ENCODE measurements at places on chromosomes 4 and X.

DNA sequence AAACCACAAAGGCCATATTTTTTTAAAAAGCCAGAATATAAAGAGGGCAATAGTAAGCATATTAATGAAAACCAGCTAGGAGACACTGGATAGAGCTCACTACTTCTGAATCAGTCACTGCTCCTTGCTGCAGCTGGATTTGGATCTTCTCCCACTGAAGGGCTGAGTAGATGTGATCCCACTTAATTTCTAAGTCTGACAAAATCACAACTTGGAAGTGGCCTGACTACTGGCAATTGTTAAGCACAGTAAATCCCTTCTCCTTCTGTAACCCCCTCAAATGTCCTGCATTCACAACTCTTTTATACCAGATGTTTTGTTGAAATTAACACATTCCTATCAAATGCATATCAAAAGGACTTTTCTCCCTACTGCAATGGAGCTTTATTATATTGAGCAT is 72.9 kb downstream of the AMMECR1 start:
- no peak for DNase-seq

GRCh38 chr4:108877821-108878220 is 115.0 kb upstream of the ETNPPL start:
- no peak for DNase-seq

DNA sequence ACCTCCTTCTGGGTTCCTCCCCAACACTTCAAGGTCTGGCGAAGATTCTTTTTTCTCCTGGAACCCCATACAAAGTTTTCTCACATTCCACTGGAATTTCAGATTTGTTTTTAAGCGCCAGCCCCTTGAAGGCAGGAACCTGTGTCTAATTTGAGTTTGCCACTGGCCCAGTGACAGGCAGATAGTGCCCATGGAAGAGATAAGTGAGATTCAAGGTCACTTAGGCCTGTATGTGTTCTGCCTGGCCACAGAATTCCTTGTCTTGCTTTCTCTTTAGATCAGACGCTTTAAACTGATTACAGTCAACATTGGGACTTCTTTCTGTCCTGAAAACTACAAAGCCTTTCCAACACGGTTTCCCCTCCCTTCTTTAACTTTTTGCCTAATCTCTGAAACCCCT is 11.2 kb downstream of the ATOH1 start:
- no peak for DNase-seq

GRCh38 chrX:68354879-68355628 is 78.2 kb downstream of the OPHN1 start:
- DNase-seq = no peak

GRCh38 chr4:96175871-96176270 is 336.0 kb downstream of the PDHA2 start:
- DNase-seq = no peak

- no peak for DNase-seq
Measured at GRCh38 chr4:7194251-7195140, 2.2 kb downstream of the SORCS2 start.

- DNase-seq = no peak
Measured at GRCh38 chr4:13876940-13877339, 249.4 kb upstream of the BOD1L1 start.

DNA sequence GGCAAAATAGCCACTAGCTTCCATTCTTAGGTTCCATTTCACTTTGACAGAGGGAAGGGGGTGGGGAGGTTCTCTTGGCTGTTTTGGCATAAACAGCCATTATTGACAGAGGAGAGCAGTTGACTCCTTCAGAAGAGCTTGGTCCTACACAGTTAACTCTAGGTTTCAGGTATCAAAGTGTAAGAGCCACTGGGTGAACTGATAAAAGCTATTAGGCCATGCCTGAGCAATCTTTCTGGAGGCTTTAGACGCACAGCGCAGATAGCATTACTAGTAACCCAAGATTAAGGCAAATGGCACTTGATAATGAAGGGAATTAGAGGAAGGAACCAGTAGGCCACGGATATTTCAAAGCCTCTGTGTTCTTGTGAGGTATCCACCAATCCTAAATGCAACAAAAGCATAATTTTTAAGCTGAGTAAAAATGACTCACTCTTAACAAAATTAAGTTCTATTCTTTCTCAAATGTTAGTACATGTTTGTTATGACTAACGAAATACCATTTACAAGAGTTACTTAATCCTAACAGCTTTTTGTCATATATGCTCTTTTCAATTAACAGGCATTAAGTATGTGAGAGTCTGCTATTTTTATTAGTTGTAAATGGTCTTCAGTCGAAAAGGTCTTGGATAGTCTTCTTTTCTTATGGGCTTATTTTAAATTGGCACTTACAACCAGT is 53.6 kb downstream of the SLC7A11 start:
- no peak for DNase-seq

DNA sequence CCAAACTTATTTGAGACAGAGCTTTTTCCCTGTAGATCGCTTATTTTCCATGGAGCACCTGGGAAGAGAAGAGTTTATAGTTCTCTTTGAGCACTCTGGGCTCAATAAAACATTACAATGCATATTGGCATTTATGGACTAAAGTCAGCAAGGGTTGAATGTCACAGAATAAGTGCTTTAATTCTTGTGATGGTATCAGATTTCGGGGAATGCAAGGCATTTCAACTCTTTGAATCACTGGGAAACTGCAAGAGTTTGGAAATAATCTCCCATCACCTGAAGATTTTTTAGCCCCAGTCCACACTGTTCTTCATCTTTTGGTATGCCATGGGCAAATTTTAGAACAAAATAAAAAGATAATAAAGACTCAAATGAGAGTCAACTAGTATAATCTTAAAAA is 111.5 kb upstream of the WDFY3 start:
- DNase-seq = no peak

- DNase-seq = no peak
Measured at GRCh38 chr4:128782076-128782715, 27.3 kb upstream of the JADE1 start.

- no peak for DNase-seq
Measured at GRCh38 chr4:161813889-161814288, 349.9 kb downstream of the FSTL5 start.

DNA sequence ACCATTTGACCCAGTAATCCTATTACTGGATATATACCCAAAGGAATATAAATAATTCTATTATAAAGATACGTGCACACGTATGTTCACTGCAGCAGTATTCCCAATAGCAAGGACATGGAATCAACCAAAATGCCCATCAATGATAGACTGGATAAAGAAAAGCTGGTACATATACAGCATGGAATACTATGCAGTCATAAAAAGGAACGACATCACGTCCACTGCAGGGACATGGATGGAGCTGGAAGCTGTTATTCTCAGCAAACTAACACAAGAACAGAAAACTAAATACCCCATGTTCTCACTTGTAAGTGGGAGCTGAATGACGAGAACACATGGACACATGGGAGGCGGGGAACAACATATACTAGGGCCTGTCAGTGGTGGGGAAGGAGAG is 69.7 kb downstream of the PHF8 start:
- DNase-seq = no peak

DNA sequence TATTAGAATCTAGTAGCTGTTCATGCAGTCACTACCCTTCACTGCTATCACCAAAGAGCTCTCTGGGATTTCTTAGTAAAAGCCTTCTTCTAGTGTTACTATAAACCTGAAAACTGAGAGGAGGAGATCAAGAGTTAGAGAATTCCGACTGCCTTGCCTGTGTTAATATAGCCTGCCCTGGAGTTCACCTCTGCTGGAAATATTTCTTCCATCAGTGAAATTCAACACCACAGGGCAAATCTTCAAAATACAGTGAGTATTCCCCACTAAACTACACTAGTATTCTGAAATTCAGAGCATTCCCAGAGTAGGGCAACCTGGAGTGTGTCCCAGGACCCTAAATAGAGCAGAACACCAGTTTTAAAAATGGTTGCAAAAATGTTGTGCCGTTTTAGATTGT is 301.1 kb downstream of the ARHGAP24 start:
- DNase-seq = no peak

- DNase-seq = no peak
Measured at GRCh38 chr4:161714022-161714751, 449.6 kb downstream of the FSTL5 start.

DNA sequence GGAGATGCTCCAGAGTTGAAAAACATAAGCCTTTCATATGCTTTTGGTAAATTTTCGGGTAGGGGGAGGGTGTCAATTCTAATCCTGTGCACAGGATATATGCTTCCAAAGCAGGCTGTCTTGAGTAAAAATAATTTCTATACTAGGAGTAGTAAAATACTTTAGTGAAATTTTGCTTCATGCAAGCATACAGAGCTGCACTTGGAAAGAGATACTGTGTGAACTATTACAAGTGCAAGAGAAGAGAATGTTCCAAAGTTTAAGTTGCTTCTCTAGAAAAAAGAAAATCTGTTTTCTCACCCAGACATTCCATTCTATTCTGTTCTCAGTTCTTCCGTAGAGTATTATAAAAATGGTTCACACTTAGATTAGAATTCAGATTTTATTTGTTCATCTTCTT is 324.6 kb upstream of the AADAT start:
- DNase-seq = no peak

DNA sequence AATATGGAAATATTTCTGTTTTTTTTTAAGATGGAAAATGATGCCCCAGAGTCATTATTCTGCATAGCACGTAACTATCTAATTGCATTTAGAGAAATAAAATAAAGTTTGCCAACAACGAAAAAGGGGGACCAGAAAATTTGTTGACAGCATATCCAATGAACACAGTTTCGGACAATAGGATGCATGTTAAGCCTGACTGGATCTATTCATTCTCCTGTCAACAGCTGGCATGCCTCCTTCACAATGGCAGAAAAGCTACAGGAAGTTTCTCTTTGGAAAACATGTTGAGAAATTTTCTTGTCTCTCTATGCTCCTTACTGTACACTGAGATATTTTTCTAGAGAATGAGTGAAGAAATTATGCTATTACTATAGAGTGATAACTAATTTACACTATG is 262.5 kb downstream of the GRID2 start:
- no peak for DNase-seq

DNA sequence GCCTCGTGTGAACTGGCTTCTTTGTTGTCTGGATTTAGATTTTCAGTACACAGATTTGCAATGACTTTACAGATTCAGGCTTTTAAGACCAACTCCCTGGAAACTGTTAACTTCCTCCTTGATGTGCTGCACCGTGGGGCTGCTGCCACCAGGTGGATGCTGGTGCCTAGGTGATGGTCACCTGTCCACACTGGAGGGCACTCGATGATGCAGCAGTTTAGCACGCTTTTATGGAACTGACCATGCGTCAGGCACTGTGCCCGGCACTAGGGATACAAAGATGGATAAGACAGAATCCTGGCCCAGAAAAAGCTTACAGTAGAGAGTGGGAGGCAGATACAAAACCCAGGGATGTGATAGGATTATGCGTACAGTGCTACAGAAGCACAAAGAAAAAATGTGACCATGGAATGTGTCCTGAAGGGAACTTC is 180.7 kb downstream of the CEP135 start:
- peak; percentile 67 for DNase-seq

GRCh38 chr4:139736274-139736660 is 70.6 kb downstream of the MGST2 start:
- DNase-seq = no peak

GRCh38 chrX:87616371-87616770 is 98.8 kb downstream of the KLHL4 start:
- DNase-seq = no peak

DNA sequence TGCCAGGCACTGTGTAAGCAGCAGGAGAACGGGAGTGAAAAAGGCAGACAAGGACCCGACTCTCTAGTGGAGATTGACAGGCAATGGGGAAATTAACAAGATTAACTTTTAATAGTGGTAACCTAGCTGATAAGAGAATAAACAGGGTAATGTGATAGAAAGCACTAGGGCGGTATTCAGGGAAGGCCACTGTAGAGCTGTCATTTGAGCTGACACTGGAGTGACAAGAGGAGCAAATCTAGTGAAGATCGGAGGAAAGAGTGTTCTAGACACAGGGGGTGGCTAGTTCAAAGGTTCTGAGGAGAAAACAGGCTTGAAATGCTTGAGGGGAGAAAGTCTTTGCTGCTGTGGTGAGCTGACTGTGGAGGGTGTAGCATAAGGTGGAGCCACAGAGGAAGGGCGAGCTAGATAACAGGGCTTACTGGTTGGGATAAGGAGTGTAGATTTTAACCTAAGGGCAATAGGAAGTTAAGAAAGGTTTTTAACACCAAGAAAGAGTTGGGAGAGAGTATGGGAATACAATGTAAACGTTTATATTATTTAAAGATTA is 122.8 kb downstream of the SLC10A7 start:
- DNase-seq = no peak

- DNase-seq = no peak
Measured at GRCh38 chrX:1661048-1661921, 46.4 kb downstream of the ASMT start.

GRCh38 chrX:1106478-1107210 is 105.8 kb downstream of the CRLF2 start:
- DNase-seq = no peak

DNA sequence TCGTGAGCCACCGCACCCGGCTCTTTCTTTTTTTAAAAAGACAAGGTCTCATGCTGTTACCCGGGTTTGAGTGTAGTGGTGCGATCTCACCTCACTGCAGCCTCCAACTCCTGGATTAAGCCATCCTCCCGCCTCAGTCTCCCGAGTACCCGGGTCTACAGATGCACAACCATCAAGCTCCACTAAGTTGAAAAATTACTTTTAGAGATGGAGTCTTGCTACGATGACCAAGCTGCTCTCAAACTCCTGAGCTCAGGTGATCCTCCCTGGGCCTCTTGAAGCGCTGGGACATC is 2.0 kb downstream of the SLC25A6 start:
- no peak for DNase-seq

- DNase-seq = no peak
Measured at GRCh38 chrX:154011376-154012335, 8.0 kb downstream of the IRAK1 start.

GRCh38 chr4:183987987-183988392 is 82.9 kb downstream of the STOX2 start:
- no peak for DNase-seq

DNA sequence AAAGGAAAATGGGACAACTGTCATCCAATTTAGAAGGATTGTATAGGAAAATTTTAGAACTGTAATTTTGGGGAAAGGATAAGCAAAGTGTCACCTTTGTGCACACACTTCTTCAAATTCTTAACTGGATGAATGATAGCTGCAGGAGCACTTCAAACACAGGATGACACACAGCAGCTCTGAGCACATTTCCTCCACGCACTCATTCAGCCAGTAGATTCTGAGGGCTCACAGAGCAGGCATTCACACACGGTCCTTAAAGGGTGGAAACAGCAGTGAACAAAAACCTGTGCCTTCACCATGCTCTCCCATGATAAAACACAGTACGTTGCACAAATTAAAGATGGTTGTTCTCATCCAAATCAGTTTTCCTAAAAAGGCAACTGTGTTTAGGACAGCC is 38.5 kb upstream of the KLF3 start:
- no peak for DNase-seq

DNA sequence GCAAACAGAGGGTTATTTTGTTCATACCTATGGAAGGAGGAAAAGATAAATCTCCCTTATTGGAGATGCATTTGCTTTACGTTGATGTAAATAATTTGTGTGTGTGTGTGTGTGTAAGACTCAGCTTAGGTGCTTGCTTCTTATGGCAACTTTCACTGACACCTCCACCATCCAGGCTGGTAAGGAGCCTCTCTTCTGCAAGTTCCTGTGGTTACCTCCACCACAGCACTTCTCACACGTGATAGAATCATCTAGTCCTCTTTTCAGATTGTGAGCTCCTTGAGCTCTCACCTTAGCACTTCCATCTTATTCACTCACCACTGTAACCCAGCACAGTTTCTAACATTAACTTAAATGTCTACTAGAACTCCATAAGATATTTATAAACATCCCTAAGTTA is 553.7 kb downstream of the FGF13 start:
- DNase-seq = no peak
